ENCODE measurements at places on chromosomes 1 and 21.

DNA sequence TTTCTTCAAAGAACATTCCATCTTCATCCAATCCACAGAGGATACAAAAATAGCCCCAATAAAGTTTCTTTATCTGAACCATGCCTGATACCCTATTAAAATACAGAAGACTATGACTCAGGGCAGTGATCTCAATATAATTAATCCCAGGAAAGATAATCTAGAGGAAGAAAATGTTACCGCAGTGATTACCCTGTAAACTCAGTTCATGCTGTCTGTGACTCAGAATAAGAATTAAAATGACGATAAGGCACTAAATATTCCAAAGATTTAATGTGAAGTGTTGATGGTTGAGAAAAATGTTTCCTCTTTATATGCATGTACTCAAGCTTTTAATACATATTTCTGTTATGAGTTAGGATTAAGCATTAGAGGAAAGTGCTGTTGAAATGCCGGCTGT is 88.6 kb upstream of the LYPLAL1 start:
- DNase-seq = peak; percentile 47

DNA sequence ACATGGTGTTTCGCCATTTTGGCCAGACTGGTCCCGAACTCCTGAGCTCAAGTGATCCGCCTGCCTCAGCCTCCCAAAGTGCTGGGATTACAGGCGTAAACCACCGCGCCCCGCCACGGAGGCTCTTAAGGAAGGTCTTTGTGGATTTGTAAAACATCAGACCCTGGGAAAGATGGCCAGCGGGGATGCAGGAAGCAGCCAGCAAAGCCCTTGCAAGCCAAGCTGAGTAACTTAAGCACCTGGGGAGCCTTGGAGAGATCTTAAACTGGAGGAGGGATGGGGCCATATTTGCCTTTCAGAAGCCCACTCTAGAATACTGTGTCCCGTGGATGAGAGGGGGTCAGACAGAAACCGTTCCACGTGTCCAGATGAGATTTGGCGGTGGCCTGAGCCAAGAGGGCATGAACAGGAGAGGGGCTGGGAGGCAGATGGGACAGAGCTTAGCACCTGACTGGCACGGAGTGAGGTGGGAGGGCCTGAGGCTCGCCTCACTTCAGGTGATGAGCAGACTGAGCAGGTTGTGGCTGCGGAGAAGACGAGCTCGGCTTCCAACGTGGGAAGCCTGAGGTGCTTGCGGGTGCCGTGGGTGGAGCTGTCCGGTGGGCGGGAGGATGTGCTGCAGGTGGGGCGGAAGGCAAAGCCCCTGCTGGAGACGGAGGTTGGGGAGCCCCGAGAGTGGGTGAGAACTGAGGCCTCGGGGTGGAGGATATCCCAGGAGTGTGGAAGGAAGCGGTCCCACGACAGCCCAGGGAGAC is 11.7 kb downstream of the C1orf216 start:
- DNase-seq = no peak

DNA sequence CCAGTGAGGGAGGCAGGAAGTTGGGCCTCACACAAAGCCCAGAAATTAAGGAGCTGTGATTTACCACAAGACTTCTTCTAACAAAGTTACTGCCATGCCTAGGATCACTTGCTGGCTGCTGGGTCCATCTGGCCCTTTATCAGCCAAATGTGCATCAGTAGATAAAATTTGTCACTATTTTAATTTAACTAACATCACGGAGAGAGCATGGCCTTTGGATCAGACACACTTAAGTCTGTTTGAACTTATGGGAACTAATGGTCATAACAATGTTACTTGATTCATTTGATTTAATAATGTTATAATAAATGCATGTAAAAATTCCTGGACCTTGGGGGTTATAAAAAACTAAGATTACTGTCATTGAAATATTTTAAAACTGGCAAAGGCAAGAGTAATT is 67.2 kb upstream of the CCDC190 start:
- DNase-seq = no peak

- DNase-seq = no peak
Measured at GRCh38 chr1:10938741-10939417, 73.6 kb upstream of the TARDBP start.

DNA sequence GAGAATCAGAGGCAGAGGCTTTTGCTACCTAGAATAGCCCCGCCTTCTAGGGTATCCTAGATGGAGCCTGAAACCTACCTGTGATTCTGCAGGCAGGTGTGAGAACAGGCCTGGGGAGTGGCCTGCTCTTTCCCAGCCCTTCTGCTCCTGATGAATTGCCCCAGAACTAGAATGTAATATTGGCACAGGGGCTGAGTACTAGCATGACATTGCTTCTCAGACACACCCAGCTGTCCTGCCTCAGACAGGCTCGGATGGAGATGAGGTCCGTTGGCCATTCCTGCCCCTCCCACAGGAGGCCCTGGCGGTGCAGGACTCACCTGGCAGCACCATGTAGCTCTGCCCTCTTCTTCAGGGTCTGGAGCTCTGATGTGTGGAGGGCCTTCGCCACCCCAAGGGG is 237.6 kb downstream of the GRIK3 start:
- DNase-seq = no peak

- no peak for DNase-seq
Measured at GRCh38 chr1:110254604-110255391, 44.7 kb downstream of the KCNC4 start.

DNA sequence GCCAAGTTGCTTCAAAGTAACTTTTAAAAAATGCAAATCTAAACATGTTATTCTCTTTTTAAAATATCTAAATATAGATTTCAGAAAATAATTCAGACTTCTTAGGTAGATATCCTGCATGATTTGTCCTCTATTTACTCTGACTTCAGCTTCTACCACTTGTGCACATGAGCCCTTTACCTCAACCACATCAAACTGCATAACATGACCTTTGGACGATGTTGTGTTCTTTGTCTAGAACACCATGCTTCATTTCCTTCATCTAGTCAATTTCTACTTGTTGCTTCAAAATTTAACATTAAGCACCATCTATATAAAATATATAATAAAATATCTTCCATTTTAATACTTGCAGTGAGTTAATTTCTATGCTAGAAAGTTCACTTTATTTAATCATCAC is 96.9 kb downstream of the PLPP3 start:
- DNase-seq = no peak

GRCh38 chr1:82597649-82598048 is 796.9 kb downstream of the ADGRL2 start:
- no peak for DNase-seq
